ENCODE measurements at places on chromosomes 3 and 15.
A peak's percentile ranks its signal among the peaks of the same experiment; 100 is the strongest.

GRCh38 chr3:142228964-142229363 lies 3.6 kb upstream of the GK5 start:
- no peak for DNase-seq

DNA sequence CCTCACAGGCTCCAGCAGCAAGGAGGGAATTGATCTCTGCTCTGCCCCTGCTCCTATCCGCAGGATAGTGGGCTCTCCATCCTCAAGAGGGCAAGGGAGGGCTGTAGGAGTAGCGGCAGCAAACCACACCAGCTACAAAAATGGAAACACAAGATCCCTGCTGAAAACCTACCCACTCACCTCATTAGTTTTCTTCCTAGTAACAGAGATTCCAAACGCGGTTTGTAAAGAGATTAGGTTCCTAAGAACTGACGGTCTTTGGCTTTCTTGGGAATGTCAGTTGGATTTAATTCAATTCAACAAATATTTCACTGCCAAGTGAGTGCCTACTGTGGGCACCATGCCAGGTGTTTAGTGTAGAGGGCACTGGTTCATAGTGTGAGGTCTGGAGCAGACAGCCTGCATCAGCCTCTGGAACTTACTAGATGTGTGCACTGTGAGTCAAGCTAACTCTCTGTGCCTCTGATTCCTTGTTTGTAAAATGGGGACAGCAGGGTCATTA lies 84.7 kb downstream of the MRPL46 start:
- no peak for DNase-seq

DNA sequence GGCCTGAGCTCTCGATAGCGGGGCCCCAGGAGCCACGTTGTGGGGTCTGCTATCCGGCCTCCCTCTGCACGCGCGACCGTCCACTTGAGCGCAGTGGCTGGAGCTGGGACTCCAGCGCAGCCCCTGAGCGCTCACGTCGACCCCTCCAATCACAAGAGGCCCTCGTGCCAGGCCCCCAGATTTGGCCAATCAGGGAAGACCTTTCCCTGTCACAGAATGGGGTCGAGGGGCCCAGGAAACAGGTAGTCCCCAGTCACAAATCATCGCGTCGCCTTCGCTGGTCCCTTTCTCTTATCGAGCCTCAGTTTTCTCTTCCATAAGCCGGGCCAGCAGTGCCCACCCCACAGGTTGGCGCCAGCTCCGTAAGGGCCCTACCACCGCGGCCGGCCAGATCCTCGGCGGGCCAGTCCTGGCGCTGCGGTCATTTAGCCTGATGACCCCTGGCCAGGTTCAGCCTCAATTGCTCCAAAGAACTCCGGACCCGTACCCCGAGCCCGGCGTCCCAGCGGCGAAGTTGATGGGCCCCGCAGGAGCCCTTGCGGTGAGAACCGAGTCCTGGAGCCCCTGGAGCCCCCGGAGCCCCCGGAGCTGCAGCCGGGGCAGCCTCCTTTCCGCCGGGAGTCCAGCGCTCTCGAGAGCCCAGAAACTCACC lies 435 bp downstream of the ALDH1L1 start:
- no peak for DNase-seq

- DNase-seq, result no peak
Measured at GRCh38 chr3:28867836-28868235, 413.0 kb upstream of the RBMS3 start.

DNA sequence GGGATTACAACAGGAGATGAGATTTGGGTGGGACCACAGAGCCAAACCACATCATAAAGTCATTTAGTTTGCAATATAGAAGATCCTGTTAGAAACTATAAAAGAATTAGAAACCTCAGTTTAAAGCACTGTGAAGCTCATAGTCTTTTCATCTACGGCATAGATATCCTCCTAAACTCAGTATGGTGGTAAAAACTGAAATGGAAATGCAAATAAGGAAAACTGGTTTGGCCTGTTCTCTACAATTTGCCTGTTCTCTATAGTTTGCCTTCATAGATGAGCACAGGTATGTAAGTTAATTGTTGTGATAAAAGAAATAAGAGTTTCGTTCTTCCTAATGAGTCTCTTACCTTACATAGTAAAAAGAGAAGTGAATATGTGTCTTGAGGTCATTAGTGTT lies 331.6 kb upstream of the ARL6 start:
- no peak for DNase-seq

DNA sequence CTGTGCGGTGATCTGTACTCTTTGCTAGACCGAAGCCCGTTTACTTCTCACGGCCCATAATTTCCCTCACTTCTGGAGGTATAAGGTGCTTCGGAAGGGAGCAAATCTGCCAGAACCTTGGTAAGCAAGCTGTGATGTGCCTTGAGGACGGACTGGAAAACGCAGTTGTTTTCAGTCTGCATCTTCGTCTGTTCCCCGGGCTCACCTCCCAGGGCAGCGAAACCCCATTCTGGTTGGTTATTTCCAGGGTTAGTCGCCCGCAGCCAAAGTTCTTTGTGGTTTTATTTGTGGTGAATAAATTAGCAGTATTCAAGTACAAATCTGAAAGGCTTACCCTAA lies 401 bp downstream of the RAMAC start:
- no peak for DNase-seq

DNA sequence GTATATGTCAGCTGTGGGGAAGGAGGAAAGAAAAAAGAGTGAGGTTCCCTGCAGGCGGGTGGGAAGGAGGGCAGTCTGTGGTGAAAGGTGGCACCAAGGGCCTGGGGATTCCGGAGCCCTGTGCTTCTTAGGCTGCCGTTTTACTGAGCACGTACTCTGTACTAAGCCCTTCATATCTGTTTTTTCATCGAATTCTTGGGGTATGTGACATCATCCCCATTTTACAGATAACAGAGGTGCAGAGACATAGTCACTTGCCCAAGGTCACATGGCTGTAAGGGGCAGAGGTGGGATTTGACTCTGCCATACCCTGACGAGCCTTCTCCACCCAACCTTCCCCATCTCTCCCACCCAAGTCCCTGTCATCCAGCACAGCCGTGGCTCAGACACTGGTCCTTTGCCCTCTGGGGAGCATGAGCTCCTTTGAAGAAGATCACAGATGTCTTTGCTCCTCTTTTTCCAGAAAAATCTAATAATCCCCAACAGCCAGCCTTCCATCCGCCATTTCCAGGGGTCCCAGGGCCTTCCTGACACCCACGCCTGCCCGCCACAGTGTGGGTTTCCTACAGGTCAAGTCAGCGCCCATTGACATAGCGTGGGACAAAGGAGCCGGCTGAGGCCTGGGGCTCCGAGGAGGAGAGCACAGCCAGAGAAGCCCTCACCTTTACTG lies 24.2 kb downstream of the CYP11A1 start:
- DNase-seq, result no peak

GRCh38 chr15:39593071-39593655 lies 12.3 kb downstream of the THBS1 start:
- no peak for DNase-seq

DNA sequence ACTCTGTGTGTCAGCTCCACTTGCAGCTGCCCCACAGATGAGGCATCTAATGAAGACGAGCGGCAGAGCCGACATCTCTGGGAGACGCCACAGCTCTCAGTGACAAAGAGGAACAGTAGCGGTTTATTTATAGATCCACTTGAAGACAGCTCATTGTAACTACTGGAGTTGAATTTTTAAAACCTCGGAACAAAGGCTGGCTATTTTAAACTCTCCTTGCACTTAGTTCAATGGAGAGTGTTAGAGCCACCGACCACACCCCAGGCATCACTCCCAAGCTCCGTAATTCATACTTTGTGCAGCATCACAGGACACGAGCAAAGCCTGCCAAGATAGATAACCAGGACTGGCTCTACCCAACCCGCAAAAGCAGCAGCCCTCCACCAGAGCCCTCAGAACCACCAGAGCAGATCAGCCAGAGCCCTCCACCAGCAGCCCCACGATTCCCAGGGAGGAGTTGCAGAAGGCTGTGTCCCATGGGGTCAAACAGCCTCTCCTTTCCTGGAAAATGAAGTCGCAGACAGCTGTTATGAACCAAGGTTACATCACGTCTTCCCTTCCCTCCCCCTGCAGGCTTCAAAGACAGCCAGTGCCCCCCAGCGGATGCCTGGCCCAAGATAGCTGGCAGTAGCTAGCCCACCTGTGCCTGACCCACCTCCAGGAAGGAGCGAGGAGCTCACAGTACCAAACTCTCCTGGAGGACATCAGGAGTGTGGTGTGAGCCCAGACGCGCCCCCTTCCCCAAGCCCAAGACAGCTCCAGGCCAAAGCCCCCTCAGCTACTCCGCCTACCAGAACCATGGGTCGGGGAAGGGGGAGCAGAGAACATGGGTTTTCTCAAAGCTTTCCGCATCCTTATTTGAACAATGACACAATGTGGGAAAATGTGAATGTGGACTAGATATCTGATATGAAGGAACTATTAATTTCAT lies 45.7 kb downstream of the POC1A start:
- peak; percentile 51 for DNase-seq

- DNase-seq, result no peak
Measured at GRCh38 chr3:47581422-47581821, 2.8 kb upstream of the CSPG5 start.

GRCh38 chr3:161406594-161407555 lies 35.6 kb upstream of the SPTSSB start:
- no peak for DNase-seq
